T-helper 2 cell (primary cell): ENCODE measurements at places on chromosomes 2 and 18.

DNA sequence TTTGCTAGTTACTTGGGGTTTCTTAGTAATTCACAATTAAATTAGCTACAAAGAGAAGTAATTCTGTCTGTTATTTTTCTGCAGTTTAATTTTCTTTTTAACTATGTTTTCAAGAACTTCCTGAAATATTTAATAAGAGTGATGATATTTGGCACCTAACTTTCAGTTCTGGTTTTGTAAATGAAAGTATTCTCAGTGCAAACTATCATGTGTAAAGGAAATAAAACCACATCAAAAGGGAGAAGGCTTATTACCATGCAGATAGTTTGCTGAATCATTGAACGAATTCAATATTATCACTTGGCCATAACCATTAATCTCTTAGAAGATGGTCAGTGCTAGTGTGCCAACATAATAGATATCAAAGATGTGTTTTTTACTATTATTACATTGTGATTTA lies 29.2 kb downstream of the DYTN start:
- no peak for DNase-seq

DNA sequence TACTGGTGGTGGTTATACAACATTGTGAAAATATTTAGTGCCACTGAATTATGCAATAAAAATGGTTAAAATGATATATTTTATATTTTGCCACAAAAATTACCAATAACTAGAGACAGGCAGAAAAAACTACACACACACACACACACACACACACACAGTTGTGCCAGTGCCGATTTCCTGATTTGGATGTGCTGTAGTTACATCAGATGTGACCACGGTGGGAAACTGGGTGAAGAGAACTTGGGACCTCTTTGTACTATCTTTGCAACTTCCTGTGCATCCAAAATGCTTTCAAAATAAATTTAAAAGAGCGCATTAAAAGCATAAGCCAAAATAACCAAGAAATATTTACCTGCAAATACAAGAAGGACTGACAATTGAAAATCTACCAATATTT lies 61.6 kb upstream of the CCBE1 start:
- no peak for DNase-seq

GRCh38 chr2:150792780-150793300 lies 305.4 kb upstream of the RND3 start:
- DNase-seq = no peak

DNA sequence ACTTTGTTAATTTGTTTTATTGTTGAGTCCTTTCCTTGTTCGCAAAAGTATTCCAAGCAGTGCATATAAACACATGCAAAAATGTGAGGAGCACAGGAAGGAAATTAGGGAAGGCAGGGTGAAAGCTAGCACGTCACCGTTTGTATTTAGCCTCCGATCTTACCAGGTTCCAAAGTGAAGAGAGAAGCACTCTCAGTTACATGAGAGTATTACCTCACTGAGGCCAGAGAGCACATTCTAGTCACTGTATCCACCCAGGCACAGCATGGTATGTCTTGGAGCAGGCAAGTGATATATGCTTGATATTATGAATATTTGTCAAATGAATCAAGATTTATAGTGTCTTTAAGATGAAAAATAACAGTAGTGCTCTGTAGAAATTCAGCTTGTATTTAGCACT lies 6.5 kb upstream of the TMEM182 start:
- no peak for DNase-seq

GRCh38 chr2:199926806-199927205 lies 15.7 kb downstream of the C2orf69 start:
- no peak for DNase-seq

DNA sequence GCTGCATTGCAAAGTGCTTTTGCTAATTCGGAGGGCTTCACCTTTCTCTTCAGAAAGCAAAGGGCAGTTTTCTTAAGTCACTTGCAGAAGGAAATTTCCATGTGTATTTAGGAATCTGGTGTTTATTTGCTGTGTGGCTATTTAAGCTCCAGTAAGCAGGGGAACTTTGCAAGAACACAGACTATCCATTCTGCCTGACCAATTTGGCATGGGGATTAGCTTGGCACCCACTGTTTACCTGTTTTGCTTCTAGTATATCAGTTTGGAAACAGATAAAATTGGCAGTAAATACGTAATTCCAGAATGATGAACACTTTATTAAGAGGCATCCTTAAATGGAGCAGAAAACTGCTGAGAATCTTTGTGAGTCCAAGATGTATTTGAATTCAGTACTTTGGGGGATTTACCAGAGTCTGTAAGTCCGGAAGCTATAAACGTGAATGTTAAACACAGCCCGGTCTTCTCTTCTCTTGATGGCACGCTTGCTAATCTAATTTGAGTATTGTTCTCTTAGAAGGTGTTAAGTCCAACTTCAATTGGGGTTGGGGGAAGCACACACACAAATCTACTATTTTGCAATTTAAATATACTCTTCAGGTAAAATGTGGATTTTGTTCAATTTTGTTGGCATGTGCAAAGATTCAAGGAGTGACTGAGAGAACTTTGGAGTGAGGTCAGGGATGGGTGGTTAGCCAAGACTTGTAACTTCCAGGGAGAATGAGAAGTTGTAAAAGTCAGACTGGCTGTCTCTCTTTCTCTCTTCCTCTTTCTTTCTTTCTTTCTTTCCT lies 650 bp downstream of the ACKR3 start:
- DNase-seq = no peak

GRCh38 chr18:58955738-58956137 lies 91.1 kb downstream of the ZNF532 start:
- DNase-seq = no peak

DNA sequence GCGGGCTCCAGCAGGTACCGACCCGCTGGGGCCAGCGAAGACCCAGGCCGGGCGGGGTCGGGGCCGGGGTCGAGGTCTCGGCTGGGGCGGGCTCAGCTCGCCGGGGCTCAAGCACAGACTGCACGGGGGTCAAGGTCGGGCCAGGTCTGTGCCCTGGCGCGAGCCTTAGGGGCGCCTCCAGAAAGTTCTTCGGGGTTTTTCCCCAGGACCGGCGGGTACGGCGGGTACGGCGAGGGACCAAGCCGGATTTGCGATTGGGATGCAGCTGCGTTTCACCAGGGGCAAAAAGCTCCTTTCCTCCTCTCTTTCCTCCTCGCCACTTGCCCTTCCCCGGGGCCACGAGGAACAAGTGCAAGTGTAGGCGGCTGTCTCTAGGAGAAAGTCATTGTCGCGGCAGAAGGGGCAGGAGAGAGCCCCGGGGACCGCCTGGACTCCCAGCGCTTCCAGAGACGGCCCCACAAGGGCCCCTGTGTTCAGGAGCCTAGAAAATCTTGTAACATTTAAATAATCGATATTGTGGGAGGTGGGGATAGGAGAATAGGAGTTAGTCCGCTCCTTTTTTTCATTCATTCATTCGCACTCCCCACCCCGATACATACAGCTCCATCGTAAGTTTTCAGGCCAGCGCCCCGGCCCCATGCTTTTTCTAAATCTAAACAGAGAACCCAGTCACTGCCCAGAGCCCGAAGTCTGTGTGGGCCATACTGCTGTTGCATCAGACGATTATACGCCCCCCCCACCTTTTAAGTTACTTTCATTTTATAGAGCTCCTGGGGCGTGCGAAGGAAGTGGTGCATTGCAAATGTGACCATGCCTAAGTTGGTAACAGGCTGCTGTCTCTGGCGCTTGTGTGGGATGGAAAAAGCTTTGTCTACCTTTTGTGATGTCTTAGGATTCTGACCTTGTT lies 679 bp downstream of the PMAIP1 start:
- DNase-seq = peak; percentile 72

GRCh38 chr2:231720987-231721966 lies 13.0 kb downstream of the PTMA start:
- DNase-seq = no peak

DNA sequence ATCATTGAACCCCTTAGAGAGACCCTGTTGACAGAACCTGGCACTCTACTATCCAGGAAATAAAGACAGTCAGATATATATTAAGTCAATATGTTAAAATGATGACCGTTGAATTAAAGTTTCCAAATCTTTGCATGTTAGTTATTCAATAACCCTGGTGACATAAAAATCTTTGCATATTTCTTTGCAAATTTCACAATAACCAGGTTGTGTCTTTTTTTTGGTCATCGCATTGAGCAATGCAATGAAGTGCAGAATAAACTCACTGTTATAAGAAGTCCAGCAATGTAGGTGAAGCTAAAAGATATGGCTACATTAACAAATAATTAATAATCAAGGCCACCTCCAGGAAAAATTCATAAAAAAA lies 596.9 kb downstream of the NYAP2 start:
- no peak for DNase-seq

GRCh38 chr18:42078711-42079110 lies 123.7 kb downstream of the PIK3C3 start:
- DNase-seq = peak; percentile 10

- DNase-seq = no peak
These were observed 106.4 kb upstream of the CCDC85A start for GRCh38 chr2:56077359-56077915.
